Cerebellar nuclear complex (tissue), 1 donor: ENCODE measurements at places on chromosomes 6 and 20.

DNA sequence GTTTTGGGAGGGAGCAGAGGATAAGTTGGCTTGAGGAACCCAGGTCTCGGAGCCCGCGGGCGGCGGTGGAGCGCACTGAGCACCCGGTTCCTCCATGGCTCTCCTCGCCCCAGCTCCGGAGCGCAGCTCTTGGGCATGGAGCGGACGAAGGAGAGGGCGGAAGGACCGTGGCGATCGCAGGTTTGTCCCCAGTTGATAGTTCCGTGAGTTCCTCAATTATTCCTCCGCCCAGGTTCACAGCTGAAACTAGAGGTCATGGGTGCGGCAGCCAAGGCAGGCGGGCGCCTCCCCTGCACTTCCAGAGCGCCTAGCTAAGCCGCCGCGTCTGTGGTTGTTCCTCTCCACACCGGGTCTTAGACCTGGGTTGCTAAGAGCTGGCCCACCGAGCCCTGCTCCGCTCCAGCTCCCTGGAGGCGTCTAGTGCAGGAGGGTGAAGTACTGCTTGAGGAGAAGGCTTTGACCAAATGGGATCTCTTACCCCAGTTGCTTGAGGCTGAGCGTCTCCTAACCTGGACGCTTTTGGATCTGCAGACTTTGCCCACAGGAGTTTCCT, at the start of gene HTR1B:
Gene HTR1B (minus strand): TSS at position 184 of the 553 bp plus-strand sequence. CDS start 88 bp downstream, at position 96.
- DNase-seq, result no peak

GRCh38 chr20:20446425-20447015, 78.6 kb downstream of the INSM1 start:
- no peak for DNase-seq

DNA sequence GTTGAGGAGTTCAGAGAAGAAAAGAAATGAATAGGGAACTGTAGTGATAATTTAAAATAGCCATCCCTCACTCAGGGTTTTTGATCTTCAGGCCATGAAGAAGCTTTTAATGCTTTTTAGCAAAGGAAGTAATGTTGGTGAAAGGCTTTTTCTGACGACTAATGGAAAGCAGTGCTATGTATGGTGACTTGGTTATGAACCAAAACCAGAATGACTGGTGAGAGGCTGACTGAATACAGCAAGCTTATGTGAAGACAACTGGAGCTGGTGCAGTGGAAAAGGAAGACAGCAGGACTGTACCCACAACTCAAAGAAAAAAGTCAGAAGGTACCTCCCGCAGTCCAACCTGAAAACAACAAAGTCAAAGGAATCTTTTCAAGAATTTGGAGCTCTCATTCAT, 118.8 kb downstream of the PRDM1 start:
- DNase-seq, result no peak

GRCh38 chr20:39775110-39775509, 813.0 kb downstream of the DHX35 start:
- DNase-seq, result no peak

DNA sequence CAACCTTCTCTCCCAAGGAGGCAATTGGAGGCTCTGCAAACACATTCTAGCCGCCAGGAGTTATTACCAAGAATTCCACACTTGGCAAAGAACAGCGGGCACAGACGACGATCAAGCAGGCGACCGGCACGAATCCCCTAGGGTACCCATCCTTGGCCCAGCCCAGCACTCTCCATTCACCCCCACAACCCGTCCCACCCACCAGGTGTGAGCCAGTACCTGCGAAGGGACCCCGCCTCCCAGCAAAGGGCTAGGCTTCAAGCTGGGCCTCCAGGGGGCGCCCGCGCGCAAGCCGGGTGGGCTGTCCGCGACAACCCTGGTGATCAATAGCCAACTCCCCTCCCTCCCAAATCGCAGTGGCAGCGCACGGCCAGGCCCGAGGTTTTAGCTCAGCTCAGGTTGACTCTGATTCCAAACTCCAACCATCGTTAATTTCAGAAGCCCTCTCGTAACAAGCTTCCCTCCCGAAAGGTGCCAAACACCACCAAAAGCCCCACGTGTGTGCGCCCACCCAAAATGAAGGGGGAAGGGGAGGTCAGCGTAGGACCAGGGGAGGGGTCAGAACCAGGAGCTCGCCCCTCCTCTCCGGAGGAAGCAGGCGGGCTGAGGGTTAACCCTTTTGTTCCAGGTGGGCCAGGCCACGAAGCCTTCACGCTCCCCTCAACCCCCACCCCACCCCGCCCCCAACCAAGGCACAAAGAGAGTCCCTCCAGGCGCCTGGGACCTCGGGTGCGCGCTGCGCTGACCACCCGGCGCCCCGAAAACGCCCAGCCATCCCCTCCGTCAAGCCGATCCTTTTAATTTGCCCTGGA, 2.1 kb downstream of the SALL4 start:
- DNase-seq, result no peak

DNA sequence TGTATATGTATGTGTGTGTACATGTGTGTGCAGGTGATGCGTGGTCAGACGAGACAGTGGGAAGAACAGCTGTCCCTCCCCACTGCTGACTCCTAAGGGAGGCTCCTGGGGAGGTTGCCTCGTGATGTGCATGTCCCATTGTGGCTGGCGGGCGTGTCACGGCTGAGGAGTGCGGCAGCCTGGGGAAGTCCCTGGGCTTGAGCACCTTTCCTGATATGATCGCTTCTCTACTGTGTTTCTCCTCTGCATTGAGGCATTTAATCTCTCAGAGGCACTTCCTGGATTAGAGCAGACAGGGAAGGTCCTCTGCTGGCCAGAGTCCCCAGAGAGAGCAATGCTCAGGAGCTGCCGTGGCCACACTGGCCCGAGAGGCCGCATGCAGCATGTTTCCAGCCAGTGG, 11.4 kb downstream of the NPBWR2 start:
- no peak for DNase-seq

GRCh38 chr6:19759117-19759880, 77.9 kb upstream of the ID4 start:
- no peak for DNase-seq

DNA sequence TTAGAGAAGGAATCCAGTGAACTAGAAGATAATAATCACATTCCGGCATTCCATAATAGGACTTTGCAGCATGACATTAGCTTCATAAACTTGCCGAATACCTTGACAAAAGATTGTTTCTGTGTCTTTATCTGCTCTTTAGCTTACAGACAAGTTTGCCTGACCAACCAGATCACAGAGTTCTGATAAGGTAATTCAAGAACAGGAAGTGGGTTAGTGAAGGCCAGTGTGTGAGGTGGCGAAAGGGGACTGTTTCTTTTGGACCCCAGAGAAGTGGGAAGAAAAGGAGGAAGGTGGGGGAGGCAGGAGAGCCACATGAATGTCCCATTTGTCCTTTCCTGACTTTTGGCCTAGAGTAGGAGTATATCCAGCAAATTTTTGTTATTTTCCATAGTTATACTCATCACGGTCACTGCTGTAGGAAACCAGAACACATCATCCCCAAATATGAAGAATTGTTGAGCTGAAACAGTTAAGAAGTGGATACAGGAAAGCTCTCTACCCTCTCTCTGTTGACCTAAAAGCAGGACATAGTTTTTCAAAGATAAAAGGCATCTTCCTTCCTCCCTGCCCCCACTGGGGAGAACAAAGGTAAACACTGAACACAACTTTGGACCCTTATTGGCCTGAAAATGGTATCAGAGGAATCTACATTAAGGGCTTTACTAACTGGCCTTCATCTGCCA, 72.4 kb upstream of the TNFAIP3 start:
- no peak for DNase-seq

- no peak for DNase-seq
Observed at GRCh38 chr6:30206152-30206551, 7.1 kb downstream of the TRIM26 start.

DNA sequence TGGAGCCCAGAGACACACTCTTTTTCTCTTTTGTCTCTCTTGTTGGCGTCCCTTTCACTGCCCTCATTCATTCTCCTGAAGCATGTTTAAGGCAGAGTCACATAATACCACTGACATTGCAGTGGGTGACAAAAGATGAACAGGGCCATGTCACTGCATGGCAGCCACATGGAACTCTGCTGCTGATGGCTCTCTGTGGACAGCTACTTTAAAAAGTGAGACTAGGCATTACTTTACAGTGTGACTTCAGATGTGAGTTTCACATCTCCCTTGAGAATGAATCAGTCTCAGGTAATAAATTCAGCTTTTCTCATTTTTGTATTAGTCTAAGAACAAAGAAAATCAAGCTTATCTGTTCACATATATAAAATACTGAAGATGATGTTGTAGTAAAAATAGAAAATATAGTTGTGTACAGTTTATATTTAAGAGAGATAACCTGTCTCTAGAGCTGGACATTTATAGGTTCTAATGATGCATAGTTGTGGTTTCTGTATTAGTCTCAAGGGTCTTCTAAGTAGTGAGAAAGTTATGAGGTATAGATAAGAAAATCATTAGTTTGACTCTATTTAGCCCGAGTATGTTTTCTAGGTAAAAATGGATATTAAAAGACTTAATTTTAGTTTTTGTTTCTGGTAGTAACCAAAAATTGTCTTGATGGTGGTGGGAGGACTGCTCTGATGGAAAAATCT, 6.1 kb downstream of the MRS2 start:
- DNase-seq, result no peak

DNA sequence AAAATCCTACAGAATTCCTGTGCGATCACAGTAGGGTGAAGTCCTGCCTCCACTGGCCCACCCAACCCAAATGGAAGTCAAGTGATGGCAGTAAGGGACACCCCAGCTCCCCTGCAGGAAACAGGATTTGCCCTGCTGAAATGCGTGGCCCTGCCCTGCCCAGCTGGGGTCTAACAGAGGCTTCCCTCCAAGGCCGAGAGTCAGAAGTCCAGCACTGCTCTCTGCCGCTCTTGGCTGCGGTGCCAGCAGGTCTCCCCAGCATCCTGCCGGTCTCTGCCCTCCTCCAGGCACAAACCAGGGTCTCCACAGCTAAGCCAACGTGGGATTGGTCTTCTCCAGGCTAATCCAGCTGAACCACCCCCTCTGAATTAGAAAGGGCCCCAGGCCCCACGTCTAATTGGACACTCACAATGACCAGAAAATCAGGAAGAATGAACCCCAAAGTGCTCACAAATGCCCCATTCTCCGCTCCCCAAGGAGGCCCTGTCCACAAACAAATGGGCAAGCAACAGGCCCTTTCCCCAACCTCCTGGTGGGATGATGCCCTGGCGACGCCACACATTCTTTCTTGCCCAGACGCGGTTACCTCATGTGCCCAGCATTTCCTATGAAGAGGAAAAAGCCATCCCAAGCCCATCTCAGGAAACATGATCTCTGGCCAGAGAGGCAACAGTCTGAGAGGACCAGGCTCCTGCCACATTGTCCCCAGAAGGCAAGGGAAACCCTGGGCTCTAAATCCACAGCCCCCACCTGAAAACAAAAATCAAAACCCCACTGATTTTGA, 117.2 kb downstream of the BANF2 start:
- no peak for DNase-seq

- no peak for DNase-seq
Observed at GRCh38 chr6:145384503-145384902, 350.8 kb downstream of the EPM2A start.

- no peak for DNase-seq
Observed at GRCh38 chr6:109045493-109045892, 49.2 kb downstream of the SESN1 start.
